ENCODE measurements at places on chromosomes 2 and 18.

GRCh38 chr18:66587430-66587829, 16.5 kb downstream of the CDH19 start:
- DNase-seq = no peak

DNA sequence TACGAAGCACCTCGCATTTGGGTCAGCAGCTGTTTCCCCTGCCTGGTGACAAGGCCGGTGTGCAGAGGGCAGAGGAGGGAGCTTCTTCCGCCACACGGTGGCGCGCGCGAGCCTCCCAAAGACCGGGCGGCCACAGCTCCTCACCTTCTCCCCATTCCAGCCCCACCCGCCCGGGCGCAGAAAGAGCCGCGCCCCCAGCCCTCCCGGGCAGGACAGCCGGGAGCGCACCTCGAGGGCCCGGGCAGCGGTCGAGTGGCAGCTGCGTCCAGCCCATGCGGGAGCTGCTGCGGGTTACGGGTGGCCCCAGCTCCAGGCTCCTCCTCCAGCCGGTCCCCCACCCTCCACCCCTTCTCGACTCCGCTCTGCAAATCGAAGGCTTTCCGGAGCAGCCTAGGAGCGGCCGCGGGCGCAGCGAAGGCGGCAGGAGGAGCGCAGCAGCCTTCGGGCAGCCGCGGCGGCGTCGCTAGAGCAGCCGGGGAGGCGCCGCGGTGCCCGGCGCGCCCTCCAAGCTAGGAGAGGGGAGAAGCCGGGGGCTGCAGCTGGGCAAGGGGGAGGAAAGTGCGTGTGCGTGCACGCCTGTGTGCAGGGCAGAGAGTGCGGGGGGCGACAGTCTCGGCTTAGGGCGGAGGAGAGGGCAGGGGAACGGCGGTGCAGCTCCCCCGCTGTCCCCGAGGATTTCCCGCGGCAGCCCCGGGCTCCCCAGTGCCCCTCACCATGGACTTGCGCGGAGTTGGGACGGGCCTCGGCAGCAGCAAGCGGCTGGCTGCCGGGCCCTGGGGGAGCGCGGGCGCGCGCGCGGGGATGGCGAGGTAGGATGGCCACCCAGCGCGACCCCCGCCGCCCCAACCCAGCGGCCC, at the start of gene CCDC85A:
Gene CCDC85A (plus strand): TSS at position 348 of the 857 bp plus-strand sequence. CDS start 635 bp downstream, outside the sequence.
- peak; percentile 43 for DNase-seq

- no peak for DNase-seq
Observed at GRCh38 chr18:13407484-13407883, 188.9 kb downstream of the LDLRAD4 start.

- no peak for DNase-seq
Observed at GRCh38 chr2:66772618-66773017, 337.7 kb downstream of the MEIS1 start.

DNA sequence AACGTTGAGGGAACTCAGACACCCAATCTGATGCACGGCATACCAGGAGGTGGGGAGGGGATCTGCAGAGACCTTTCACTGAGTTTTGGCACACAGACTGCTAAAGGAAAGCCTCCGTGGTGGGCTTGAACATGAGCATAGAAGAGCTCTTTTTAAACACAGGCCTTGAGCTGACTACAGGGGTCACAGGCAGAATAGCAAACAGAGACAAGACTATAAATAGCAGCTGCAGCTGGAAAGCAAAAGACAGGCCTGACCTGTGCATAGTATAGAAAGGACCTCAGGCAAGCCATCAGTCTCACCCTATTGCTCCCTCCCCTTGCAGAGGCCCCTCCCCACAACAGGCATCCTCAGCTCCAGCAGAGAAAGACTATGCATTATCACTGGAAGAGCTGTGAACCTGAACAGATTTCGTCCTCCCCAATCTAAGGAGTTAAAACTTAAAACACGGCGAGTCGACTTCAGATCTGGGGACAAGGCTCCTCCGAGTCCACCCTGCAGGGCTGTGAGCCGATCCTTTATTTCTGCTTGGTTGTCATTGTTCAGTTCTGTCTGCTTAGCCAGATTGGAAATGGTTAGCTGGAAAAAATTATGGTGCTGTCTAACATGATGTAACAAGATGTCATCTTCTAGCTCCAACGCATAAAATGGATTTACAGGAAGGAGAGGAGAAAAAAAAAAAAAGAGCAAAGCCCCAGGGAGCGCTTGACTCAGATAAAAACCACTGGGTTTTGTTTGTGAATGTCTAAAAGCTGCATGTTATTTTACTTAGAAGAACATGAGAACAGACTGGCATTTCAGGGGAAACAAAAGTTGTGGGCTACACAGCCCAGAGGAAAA, 25.2 kb upstream of the LCLAT1 start:
- peak; percentile 61 for DNase-seq

DNA sequence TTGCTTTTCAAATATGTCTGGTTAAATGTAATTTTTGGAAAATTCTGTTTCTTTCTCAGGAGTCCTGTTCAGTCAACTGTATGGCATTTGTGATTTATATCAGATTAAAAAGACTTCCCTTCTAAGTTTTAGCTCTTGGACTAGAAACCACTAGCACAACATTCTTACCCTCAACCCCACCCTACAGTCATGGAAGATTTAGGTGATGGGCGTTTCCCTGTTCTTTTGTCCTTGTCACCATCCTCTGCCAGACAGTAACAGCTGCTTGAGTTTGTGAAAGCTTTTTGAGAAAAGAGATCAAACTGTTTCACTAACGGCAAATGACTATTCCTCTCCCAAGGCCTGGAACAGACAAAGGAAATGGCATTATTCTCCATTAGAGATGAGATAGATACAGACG, 31.8 kb downstream of the SERPINB5 start:
- no peak for DNase-seq

DNA sequence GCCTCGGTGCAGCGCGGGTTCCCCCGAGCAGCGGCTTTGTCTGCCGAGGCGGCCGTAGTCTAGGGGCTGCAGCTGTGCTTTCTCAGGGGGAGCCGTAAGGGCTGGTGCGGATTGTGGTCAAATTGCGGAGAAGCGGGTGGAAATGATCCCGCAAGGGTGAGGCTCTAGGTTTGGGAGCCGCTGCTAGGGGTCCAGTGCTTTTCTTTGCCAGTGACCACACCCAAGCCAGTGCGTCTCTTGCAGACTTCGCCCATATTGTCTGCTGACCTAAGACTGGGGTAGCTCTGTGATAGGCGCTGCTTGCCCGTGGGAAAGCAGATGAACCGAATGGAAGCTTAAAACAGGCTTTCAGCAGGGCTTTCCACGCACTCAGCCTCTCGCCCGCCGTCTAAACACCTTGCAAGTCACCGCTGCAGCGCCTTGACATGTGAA, 2.1 kb downstream of the DPYSL5 start:
- no peak for DNase-seq

- DNase-seq = no peak
Observed at GRCh38 chr2:166573391-166573790, 79.3 kb upstream of the SCN7A start.

DNA sequence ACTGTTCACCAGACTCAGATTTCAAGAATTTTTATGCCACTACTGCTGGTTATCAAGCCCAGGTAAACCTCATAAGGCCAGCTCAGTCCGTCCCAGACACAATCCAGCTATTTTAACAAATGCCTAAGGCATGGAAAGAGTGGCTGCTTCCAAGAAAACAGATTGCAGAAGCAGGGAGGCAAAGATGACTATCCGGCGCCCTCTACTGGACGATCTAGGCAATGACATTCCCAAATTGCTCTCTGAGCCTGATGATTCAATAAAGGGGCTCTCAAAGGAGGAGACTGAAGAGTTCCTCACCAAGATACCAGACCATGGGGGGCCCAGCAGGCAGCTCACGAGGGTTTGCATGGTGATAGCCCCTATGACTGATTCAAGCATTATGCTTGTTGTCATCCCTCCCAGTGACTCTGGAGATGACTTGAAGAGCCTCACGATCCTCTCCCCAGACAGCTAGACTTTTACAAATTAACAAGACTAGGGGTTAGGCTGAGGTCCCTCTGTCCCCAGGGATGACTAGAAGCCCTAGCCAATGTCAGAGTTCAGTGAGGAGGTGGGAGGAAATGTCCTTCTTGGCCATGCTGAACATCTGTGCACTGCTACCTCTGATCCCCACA, 25.0 kb downstream of the SERPINB8 start:
- DNase-seq = peak; percentile 50

GRCh38 chr2:225173909-225174308, 131.6 kb upstream of the DOCK10 start:
- no peak for DNase-seq

DNA sequence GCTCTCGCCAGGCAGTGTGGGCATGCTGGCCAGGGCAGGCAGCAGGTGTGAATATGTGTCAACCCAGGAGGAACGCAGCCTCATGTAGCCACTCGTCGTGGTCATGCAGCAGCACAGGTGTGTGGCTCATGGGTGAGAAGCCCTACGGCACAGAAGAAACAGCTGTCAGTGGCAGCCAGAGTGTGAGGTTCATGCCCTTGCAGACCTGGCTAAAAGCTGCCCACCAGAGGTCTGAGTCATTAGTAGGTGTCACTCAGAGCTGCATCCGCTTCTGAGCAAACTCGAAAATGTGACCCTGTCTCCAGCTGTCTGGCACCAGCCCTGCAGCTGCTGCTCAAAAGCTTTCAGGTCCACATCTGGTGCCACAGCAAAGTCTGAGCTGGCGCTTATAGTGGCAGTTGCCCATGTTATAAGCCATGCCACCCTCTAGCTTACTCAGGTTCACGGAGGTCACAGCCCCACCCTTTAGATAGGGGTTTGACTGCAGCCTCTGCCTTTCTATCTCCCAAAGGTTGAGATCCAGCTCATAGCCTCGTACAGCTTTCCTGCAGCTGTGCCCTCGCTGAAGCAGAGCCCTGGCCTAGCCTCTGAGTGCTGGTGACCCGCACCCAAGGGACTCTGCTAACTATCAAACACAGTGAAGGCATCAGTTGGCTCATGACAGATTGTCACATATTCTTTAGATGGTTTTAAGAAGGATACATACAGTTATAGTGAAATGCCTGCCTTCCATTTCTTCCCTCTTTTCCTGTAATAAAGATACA, 195.0 kb downstream of the CCDC102B start:
- DNase-seq = no peak

GRCh38 chr2:31563273-31563839, 17.4 kb downstream of the SRD5A2 start:
- no peak for DNase-seq

- no peak for DNase-seq
Observed at GRCh38 chr2:46988733-46989481, 73.3 kb upstream of the MCFD2 start.

DNA sequence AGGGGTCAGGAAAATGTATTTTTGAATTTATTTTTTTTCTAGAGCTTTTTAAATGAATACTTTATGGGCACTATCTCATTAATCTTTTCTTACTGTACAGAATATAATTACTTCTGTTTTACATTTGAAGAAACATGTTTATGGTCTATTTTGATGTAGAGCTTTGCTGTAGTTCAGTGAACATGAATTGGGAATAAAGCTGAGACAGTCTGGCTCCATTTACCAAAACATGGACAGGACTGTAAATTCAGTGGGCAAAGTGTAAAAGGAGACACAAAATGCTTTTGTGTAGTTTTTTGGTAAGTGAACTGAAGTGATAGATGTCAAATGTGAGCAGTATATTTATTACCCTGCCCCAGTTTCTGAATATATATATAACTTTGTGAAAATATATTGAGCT, 1298.8 kb upstream of the NXPH2 start:
- DNase-seq = no peak

GRCh38 chr2:145931781-145932395, 1412.0 kb upstream of the ZEB2 start:
- DNase-seq = no peak

GRCh38 chr18:12744103-12744502, 41.3 kb downstream of the PSMG2 start:
- DNase-seq = no peak

GRCh38 chr2:71995067-71995665, 152.5 kb downstream of the CYP26B1 start:
- DNase-seq = no peak

DNA sequence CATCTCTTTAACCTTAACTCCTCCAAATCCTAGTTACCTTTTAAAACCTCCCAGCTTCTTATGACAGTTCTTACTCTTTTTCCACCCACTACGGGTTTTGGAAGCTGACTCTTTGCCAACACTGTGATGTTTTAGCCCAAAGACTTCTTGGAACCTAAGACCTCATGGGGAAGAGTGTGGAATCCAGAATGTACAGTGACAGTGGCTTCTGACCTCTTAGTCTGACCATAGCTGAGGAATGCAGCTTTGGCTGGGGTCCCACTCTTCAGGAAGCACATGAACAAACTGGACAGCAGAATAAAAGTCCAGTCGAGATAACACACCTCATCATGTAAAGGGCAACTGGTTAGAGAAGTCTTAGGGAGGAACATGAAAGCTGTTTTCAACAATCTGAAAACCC, 161.1 kb upstream of the PKDCC start:
- no peak for DNase-seq

GRCh38 chr18:63829886-63830285, 54.7 kb downstream of the SERPINB7 start:
- no peak for DNase-seq

GRCh38 chr2:138306626-138307025, 194.9 kb upstream of the SPOPL start:
- no peak for DNase-seq

GRCh38 chr2:233838251-233838650, 16.1 kb downstream of the HJURP start:
- DNase-seq = no peak

DNA sequence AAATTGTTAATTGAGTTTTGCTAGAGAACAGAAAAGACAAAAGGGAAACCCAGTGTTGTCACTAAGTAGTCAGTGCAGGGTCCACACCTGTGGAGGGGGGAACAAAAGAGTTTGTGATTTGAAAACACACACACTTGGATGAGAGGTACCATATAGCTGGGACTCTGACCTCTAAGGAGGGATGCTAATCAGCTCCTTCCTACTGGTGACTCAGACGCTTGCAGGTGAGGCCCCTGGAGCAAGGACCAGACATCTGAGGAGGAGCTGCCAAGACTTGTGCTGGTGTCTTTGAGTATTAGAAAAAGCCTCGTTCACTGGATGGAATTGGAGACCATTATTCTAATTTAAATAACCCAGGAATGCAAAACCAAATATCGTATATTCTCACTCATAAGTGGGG, 146.4 kb upstream of the MAP2 start:
- DNase-seq = no peak

GRCh38 chr2:129193961-129194360, 785.5 kb upstream of the RAB6C start:
- no peak for DNase-seq

DNA sequence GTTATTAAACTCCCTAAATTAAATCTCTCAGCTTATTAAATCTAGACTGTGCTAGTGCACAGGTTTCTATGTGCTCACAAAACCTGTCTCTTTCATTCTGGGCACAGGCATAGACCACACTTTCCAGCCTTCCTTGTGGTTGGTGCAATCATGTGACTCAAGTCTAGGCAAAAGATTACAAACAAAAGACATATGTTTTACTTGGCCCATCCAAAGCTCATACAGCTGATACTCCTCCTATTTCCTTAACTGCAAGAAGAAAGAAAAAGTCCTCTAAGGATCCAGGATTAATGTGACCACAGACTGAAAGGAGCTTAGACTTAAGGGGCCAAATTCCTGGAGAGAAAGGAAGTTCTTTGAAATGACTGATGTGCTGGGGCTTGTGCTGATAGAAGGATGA, 731.3 kb upstream of the RAB6C start:
- DNase-seq = no peak

All from CD4-positive, alpha-beta T cell treated with Interleukin-6 for 4 hours (primary cell).